ENCODE measurements at places on chromosomes 4 and X.

DNA sequence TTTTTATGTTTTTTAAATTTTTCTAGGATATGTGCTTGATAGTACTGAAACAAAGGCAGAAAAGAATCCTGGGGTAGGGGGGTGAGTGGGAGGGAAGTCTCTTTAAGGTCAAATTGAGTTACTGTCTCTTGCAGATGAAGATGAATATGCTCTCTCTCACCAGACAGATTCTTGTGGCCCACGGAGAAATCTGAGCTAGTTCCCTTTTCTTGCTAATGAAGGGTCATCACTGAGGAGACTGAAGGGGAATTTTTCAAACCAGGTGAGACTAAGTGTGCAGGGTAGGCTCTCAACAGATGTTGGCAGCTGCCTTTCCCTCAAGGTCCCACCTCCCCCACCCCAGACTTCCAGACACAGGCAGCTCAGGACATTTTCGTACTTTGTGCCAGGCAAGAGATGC lies 21.5 kb downstream of the FAM9C start:
- DNase-seq: peak; percentile 16

DNA sequence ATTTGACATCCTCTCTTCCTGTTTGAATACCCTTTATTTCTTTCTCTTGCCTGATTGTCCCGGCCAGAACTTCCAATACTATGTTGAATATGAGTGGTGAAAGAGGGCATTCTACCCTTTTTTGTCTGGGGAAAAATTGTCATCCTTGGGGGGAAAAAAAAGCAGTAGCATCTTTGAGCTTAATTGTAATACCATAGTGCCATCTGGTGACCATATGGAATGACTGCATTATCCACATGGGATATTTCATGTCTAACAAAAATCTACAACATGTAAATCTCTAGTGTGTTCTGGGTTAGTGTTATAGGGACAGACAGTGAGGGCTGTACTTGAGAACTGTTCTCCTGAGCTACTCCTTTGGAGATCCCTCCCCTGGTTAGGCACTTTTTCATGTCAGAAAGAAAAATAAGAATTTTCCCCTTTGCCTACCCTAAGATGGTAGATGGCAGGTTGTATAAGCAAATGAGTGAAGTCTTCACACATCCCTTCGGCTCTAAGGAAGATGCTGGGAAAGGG lies 26.0 kb downstream of the CAPN6 start:
- no peak for DNase-seq

DNA sequence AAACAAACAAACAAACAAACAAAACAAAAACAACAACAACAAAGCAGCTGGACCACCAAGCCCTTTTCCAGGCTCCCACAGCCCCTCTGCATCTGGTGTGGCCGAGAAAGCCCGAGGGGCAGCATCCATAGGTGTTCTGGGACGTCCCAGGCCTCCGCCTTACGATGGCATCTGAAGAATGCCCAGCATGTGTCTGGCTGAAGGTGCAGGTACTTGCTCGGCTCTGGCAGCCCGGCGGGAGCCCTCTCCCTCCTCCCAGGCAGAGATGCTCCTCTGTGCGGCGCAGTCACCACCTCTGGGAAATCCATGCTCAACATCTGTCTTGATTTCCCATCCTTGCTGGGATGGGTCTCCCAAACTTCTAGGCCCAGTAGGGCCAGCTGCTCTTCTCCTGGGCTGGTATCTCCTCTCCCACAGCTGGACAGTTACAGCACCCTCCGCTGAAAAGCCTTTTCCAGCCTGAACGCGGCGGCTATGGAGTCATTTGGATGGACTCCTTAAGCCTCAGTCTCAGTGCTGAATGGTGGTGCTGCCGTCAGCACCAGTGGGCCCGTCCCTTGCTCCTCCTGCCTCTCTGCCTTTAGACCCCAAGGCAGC lies 4.3 kb downstream of the PSAPL1 start:
- no peak for DNase-seq

GRCh38 chr4:104728380-104729122 lies 233.9 kb upstream of the CXXC4 start:
- DNase-seq: no peak

DNA sequence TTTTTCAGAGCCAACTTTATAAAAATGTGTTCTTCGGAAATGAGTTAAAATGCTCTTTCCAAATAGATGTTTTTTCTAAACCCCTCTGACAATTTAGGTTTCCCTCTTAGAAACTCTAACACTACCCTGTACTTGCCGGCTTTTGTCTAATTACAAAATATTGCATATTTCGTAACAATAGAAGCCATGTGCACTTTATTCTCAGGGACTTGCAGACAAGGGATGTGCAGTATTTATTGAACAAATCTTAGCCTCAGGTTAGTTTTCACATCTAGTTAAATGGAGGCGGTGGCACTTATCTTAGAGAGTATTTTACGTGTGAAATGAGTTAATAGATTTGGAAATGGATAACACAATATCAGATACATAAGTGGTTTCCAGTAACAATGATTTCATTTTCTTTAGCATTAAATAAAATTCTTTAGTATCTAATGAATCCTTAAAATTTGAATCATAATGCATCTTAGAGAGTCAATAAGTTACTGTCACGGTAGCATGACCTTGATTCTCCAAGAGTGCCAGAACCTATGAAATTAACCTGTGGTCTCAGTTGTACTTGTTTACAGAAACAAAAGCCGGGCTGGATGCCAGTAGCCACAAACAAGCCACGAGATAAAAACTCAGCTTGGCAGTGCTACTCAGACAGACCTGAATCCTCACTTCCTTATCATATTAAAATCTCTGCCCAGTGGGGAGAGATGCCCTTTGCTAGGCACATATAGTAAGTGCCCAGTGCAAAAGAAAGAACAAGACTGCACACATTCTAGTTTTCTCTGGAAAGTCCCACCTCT lies 772 bp upstream of the PABPC4L start:
- DNase-seq: no peak

- no peak for DNase-seq
These were observed 97.4 kb downstream of the SHOX start for GRCh38 chrX:727738-728621.

- no peak for DNase-seq
These were observed 99.5 kb downstream of the CXXC4 start for GRCh38 chr4:104395168-104395614.

- DNase-seq: no peak
These were observed 72.0 kb upstream of the DHRSX start for GRCh38 chrX:2572740-2573139.

DNA sequence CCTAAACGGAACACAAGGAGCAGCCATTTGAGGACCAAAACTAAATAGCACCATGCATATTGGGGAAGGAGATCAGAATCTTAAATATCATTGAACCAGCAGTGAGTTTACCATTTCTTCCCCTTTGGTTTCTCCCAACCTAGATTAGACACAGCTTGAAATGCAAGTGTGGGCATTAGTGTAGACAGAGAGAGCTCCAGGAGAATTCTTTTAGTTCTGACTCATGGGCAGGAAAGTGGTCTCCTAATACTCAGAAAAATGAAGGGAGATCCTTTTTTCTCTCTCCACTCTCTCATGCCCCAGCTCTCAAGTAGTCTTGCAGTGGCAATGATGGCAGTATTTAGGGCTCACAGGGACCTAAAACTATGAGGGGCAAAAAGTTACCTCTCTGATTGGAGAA lies 567.9 kb downstream of the INPP4B start:
- no peak for DNase-seq

DNA sequence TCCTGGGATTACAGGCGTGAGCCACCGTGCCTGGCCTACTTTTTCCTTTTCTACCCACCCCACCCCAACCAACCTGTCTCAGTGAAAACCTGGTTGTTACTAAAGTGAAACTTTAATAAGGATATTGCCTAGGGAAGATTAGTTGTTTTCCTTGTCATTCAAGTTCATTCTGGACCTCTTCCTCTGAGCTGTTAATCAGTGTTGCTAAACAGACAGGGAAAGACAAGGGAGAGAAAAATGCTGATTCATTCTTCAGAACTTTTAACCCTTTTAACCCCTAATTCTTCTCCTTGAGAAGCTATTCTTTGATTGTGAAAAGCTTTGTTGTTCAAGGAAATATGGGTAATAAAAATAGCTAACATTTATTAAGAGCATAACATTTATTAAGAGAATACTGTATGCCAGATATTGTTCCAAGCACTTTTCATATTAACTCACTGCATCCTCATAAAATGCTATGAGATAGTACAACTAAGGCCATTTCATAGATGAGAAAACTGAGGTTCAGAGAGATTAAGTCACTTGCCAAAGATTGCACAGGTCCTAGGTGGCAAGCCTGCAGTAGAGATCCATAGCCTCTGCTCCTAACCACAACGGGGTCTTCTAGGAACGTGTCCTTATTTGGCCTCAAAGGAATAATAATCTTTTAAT lies 34.8 kb downstream of the OSTC start:
- no peak for DNase-seq

GRCh38 chr4:185911556-185912064 lies 99.6 kb upstream of the SORBS2 start:
- no peak for DNase-seq

DNA sequence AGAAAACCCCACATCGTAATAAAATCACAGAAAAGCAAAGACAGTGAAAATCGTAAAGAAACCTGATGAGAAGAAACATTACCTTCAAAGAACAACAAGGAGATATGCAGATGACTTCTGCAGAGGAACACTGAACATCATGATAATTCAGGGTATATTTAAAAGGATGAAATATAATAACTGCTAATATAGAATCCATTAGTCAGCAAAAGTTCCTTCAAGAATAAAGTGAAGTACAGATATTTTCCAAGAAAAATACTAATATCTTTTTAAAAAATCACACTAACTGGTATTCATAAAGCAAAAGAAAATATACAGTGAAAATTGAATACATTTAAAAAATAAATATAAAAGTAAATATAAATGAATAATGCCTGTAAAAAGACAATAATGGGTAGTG lies 176.3 kb upstream of the VEGFC start:
- no peak for DNase-seq

DNA sequence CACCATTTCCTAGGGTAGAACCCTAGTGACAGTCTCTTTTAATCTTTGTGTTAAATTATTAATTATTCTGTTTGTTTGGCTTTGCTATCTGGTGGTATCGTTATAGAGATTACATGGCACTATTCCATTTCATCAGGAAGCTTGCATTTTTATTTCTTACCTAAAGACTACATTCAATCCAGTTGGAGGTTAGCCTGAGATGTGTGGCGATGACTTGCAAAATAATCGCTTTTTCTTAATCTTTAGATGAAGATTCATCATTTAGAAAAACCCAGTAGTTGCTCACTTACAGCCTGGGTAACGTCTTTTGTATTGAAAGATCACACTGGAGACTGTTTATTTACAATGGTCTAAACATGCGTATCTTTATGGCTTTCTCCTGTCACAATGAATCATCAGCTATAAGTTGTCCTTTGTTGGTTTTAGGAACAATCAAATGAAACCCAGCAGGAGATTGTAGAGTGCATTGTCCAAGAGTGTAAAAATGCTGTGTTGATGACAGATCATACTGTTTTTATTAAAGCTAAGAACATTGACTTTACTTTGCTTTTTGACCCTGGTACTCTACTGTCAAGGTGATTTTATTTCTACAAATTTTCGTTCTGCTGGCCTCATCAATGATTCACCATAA lies 281.7 kb upstream of the PITX2 start:
- DNase-seq: no peak
